ENCODE measurements at places on chromosomes 12 and 14.

- no peak for DNase-seq
These were observed 636 bp downstream of the ZFYVE21 start for GRCh38 chr14:103716091-103716801.

GRCh38 chr12:40208707-40209446, 15.9 kb upstream of the LRRK2 start:
- DNase-seq: no peak

DNA sequence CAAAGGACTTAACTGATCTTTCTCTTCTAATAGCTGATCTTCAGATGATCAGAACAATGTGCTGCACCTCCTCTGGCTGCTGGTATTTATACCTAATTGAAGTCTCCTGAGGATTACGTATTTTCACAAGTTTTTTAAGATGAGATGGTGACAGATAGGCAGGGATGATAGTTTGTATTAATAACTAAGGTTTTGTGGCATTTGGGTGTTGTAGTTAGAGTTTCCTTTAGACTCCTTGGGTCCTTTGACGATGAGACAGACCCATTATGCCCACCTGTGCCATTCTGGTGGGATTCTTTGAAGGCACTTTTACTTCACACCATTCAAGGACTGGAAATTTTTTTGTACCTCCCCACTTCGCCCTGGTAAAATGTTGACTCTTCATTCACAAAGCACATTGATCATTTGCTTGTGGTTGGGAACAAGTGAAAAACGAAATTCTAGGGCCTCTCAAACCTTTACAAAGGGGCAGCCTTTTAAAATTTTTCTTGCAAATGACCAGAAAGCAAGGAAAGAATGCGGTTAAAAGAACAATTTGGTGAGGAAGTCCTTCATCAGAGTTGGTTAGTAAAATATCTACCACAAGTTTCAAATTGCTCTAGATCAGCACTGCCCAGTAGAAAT, at the start of gene IFNG:
IFNG (minus strand) TSS at position 60 of the 624 bp plus-strand sequence. CDS start 125 bp downstream, outside the sequence.
- no peak for DNase-seq

- no peak for DNase-seq
These were observed 241.3 kb downstream of the GRIN2B start for GRCh38 chr12:13740149-13740545.

GRCh38 chr12:7361265-7361664, 57.4 kb downstream of the ACSM4 start:
- no peak for DNase-seq

GRCh38 chr14:63523735-63524426, 19.3 kb downstream of the PPP2R5E start:
- DNase-seq: no peak

DNA sequence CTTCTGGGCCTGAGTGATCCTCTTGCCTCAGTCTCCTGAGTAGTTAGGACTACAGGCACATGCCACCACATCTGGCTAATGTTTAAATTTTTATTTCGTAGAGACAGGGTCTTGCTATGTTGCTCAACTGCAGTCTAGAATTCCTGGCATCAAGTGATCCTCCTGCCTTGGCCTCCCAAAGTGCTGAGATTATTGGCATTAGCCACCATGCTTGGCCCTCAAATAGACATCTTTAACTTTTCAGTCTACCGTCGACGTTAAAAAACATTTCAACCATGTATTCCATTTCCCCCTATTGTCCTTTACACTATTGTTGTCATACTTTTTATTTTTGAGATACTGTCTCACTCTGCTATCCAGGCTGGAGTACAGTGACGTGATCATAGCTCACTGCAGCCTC, 22.4 kb downstream of the ERH start:
- no peak for DNase-seq

- no peak for DNase-seq
These were observed at the start of gene HOXC4 for GRCh38 chr12:54053751-54054741. Gene HOXC4, plus strand, starts transcription at chr12:54053835. Its CDS starts 88 bp downstream, at chr12:54053923.

DNA sequence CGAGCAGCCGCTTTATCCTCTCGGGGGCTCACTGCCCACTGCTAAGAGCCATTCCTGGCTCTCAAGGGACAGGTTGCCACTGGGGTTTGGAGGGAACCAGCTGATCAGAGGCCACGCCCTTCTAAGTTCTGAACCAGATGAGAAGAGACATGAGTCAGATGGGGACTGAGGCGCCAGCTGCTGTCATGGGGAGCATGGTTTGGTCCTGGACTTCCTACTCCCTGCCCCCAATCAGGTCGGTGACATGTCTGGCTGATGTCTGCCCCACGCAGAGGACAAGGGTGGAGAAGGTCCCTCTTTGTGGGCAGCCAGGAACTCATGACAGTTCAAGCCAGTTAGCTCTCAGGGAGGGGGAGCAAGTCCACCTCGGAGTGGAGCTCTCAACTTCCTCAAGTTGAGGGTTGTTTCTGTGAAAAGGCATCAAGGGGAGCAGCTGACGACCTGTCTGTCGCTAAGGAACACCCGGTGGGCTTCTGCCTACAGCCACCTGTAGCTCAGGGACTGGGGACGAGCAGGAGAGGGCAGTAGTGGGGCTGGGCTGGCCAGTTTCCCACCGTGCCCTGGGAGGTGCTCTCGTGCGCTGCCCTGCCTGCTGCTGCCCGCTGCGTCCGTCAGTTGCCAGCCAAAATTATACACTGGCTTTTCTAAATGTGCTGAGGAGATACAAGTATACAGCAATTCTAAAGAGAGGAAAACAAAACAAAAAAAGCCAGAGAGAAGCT, 20.5 kb downstream of the PSMC1 start:
- DNase-seq: no peak

- DNase-seq: no peak
These were observed 19.3 kb upstream of the MMP17 start for GRCh38 chr12:131808744-131809371.

DNA sequence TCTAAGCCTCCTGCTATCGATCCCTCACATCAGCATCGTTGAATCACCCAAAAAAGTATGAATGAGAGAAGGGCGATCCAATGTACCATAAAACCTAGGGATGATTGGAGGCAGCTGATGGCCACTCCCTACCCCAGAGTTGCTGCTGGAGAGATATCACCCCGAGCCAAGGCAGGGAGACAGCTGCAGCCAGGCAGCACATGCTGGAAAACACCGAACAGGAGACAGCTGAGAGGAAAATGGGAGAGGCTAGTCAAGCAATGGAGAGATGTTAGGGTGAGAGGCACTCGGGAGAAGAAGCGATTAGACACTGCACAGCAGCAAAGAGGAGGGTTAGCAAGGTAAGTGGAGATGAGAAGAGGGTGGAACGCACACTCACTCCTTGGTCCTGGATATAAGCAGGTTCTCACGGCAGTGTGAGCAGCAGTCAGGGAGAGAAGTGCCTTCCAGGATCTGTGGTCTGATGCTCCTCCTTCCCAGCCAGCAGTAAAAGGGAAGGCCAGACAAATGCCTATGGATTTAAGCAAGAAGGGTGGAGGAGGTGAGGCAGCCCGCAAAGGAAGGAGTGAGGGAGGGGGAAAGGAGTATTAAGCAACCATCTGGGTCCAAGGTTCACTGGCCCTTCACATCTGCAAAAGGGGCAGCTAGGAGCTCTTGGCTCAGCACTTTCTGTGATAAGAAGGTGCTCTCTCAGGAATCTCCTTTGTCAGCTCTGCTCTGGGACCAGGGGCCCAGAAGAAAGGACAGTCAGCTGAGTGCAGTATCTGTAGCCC, at the start of gene SLC7A7:
SLC7A7 (minus strand) TSS at position 495 of the 773 bp plus-strand sequence. CDS start 2,037 bp downstream, outside the sequence.
- no peak for DNase-seq

DNA sequence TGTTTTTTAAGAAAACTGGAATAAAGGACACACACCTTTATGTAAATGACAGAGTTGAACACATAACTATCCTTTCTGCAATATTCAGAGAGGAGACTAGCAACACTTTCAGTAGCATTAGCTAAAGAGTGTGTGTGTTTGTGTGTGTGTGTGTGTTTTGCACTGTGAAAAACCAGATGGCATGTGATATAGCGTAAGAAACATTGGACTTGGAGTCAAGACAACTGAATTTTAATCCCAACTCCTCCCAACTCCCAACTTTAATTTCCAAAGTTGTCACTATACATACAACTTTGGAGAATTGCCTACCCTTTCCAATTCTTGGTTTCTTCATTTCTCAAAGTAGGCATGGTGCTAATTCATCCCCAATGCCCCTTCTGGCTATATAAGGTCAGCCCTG, 347.8 kb downstream of the KCNH5 start:
- DNase-seq: no peak

- peak; percentile 35 for DNase-seq
These were observed 26.6 kb upstream of the GTF2A1 start for GRCh38 chr14:81247271-81247766.

DNA sequence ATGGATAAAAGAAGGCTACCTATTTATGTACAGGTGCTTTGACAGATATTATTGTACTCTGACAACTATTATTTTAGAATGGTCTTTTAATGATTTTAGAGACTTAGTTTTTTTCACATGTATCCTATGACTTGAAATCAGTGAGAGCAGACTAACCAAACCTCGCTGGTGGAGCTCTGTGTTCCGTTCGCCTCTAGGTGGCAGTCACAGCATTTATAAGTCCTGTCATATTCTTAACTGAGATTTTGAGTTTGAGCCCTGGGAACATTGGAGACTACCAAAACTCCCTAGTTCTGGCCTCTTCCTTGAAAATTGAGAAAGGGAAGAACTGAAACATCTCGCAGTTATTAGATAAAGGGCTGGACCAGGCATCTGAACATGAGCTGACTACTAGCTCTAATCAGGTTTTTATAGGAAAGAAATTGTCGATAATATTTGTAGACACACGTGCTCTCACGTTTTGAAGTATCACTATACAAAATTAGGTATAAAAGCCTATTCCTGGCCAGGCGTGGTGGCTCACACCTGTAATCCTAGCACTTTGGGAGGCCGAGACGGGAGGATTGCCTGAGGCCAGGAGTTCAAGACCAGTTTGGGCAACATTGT, 48.3 kb downstream of the TTLL5 start:
- DNase-seq: peak; percentile 61

DNA sequence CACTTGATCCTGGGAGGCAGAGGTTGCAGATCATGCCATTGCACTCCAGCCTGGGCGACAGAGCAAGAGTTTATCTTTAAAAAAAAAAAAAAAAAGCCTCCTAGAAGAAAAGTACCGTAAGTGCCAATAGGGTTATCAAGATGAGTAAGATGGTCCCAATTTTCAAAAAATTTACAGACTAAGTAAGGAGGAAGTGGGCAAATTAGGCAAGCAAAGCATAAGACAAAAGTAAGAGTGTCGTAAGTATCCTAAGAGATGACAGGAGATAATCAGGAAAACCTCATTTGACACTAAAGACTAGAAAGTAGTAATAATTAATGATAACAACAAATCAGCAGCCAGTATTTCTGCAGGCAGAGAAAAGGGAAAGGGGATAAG, 12.2 kb downstream of the PYM1 start:
- DNase-seq: no peak

DNA sequence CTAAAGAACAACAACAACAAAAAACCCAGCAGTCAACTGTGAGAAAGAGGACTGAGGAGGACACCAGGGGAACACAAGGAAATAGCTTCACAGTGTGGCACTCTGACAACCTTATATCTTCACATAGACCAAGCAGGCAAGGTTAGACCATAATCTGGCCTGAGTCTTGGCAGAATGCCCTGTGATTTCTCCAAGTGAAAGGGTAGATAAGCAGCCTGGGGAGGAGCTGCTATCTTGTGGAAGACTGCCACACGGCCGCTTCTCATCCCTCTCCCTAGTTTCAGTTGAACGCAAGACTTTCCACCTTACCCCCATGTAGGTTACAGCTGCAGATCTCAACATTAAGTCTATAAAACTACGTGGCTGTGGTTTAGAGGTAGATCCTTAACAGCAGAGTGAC, 3.7 kb downstream of the SLC25A21 start:
- DNase-seq: no peak

- no peak for DNase-seq
These were observed 5.9 kb downstream of the GOLGA5 start for GRCh38 chr14:92800012-92800411.

GRCh38 chr14:61466249-61466904, 145.0 kb downstream of the PRKCH start:
- peak; percentile 89 for DNase-seq

GRCh38 chr12:64080319-64081007, 141.6 kb downstream of the KICS2 start:
- no peak for DNase-seq

DNA sequence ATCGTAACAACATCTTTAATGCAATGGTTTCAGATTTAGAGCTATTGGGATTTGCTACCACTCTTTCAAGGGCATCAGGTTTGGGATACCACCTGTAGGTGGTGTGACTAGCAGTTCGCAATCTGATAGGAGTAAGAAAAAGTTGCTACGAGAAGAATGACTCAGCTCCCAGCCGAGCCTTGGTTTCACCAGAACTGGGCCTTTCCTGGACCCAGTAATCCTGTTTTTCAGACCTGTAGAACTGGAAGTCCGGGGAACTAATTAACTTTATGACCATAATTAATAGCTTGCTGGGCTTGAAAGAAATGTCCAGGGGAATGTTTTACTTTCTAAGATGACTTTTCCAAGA, 770 bp downstream of the ABHD4 start:
- DNase-seq: no peak

DNA sequence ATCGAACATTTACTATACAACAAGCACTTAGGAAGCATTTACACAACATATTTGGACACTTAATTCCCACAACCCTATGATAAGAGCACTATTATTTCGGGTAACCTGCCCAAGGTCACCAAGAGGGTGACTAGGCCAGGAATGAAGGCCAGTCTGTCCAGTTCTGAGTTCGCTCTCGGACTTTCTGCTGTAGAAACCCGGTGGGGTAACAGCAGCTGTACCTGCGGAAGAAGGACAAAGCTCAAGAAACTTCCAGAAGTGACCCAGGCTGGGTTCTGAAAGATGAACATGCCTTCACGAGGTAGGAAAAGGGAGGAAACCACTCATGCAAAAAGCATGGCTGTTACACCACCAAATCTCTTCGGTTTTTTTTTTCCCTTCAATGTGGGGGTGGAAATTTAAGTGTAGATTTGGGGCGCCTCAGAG, 10.8 kb downstream of the PLA2G1B start:
- no peak for DNase-seq

DNA sequence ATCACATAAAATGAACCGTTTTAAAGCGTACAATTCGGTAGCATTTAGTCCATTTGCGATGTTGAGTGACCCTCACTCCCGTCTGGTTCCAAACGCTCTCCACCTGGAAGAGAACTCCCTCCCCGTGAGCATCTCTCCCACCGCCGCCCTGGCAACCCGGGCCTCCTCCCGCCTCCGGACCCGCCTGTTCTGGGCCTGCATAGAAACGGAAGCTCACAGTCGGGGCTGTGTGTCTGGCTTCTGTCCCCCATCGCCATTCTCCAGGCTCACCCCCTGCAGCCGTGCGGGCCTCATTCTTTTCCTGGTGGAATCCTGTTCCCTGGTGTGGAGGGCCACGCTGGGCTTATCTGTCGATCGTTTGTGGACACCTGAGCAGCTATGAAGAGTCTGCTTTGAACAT, 17.3 kb downstream of the LRCOL1 start:
- no peak for DNase-seq

DNA sequence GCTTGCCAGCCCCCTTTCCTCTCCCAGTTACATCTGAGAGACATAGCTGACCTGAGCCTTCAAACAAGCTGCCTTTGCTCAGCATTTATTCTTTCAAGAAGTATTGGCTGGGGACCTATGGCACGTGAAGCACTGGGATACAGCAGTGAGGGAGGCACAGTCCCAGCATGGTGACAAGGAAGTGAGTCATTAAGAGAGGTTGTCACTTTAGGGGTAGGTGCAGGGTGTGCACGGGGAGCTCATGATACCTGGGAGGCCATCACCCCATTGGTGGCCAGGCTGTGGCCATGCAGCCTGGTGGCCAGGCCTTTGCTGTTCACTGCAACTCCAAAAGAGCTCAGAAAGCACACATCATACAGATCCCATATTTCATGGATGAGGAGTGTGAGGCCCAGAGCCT, 5.7 kb upstream of the KRT75 start:
- no peak for DNase-seq

- DNase-seq: no peak
These were observed 10.2 kb downstream of the EP400 start for GRCh38 chr12:131959641-131960589.
